ENCODE measurements at places on chromosomes 7 and 10.

DNA sequence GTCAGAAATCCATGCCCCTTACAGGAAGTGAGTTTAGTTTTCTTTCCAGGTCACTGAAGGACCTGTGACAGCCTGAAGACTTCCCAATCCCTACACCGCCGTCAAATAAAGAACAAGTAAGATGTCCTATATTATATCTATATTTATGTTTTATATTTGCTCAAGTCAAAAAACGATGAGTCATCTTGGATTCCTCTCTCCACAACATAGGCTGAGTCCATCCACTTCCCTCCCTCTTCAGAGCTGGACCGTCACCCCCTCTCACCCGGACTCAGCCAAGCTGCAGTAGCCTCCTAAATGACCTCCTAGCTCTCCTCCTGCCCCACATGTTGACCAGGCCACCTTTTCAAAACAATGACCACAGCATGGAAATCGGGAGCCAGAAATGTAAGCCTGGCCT, 53.5 kb downstream of the GLI3 start:
- peaks cover 2% of the 10 kb centered on the region for H3K36me3 ChIP-seq
- H3K27me3 ChIP-seq, result no peaks in the 10 kb centered on the region
- DNase-seq, result no peak
- H3K4me1 ChIP-seq, result no peaks in the 10 kb centered on the region
- H3K4me3 ChIP-seq, result no peak overlapping the region

DNA sequence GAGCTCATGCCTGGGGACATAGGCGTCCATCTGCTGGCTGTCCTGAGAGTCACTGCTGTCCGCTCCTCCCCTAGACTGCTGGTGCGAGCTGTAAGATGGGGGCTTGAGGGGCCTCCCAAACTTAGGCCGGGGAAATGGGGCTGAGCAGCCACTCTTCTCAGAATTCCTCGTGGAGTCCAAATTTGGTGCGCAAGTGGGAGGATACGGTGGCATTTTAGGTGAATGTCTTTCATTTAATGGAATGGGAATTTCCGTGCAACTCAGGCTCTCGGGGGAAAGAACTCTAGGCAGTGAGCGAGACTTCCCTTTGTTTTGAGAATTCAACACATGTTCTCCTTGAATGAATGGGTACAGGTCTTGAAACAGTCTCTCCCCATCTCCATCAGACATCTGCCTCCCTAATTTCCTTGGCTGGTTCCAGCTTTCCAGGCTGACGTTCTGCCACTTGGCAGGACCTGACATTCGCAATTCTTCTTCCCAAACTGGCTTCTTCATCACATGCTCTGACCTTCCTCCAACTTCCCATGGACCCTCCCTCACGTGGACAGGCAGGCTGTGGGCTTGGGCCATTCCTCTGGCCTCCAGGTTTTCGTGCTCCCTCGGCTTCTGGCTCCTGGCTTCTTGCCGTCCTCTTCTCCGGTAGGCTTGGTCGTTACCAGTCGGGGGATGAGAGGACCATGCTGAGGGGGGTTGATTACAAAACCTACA, 30.1 kb downstream of the JCAD start:
- H3K27ac ChIP-seq, result no peak overlapping the region
- peaks cover 41% of the 10 kb centered on the region for H3K27me3 ChIP-seq
- peaks cover 41% of the 10 kb centered on the region for H3K4me1 ChIP-seq
- H3K36me3 ChIP-seq, result peaks cover 8% of the 10 kb centered on the region
- no peak for DNase-seq

DNA sequence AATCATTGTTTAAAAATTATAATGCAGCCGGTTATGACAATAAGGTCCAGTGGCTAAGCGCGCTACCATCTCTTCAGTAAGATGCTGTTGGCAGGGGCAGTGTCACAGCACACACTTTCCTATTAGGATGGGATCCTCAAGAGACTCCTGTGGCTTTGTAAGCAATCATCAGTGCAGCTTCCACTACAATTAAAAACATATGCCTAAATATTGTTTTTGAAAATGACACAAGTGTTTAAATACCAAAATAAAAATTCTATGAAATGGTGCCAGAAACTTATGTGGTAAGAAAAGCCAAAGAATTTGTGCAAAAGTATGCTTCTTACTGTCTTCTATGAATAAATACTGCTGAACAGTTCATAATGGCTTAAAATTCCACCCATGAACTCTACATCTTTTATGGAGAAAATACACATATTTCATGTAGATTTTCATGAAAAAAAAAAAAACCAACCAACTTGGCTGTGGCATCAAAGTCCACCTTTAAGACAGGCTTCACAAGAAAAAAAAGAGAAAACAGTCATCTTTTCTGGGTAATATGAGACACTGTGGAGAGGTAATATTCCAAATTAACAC, 132.8 kb downstream of the SEMA3C start:
- H3K27ac ChIP-seq, result no peak overlapping the region
- H3K27me3 ChIP-seq, result no peaks in the 10 kb centered on the region
- no peak for DNase-seq
- H3K4me3 ChIP-seq, result no peak overlapping the region
- peaks cover 2% of the 10 kb centered on the region for H3K36me3 ChIP-seq

DNA sequence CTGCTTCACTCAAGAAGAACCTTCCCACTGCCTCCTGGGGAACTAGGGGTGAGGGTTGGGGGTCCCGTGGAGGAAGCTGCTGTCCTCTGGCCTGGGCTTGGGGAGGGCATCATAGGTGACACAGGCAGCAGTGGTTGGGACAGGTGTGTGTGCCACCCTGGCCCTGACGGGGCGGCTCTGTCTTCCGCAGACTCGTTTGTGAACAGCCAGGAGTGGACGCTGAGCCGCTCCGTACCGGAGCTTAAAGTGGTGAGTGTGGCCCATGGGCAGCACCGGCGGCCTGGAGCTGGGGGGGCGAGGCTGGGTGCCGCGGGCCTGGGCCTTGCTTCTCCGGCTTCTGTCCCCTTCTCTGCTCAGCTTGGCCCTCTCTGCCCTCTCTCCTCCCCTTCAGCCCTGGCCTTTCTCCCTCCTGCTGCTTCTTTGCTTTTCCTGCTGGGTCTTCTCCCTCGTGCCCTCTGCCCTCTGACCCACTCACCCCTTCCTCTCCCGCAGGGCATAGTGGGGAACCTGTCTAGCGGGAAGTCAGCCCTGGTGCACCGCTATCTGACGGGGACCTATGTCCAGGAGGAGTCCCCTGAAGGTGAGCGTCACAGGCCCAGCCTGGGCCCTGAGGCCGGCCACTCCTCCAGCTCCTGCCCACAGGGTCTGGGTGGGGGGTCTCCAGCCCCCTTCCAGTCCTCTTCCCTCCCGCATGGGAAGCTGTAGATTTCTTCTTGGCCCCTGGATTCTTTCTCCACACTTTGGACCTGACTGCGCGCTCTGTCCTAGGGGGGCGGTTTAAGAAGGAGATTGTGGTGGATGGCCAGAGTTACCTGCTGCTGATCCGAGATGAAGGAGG, 30.5 kb downstream of the AGAP3 start:
- no peaks in the 10 kb centered on the region for H3K27me3 ChIP-seq
- H3K27ac ChIP-seq, result peak overlapping the region; percentile 84
- peak overlapping the region; percentile 65 for H3K4me3 ChIP-seq
- peaks cover 15% of the 10 kb centered on the region for H3K4me1 ChIP-seq
